Liver (tissue), 10 donors: ENCODE measurements at places on chromosomes 7 and 10. TPM values are rescaled to one million over a fixed set of nuclear protein-coding genes. Genes with fewer than 3 reads are reported as not detected.
A peak's percentile ranks its signal among the peaks of the same experiment; 100 is the strongest.

DNA sequence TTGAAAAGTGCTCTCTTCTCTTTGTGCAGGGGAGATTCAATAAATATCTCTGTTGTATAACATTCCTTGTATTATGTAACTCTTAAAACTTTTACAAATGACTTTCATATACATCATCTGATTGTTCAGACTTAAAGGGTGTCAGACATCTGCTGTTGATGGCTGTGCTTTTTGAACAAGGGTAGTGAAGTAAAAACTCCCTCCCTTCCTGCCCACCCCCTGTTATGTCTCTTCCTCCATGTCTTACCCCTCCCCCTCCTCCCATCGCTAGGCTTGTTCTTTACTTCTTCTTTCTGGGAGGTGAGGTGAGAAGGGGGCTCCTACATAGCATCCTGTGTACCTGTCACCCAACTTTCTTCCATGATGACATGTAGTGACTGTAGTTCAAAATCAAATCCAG, 23.4 kb upstream of the ABCB4 start:
- DNase-seq = no peak

DNA sequence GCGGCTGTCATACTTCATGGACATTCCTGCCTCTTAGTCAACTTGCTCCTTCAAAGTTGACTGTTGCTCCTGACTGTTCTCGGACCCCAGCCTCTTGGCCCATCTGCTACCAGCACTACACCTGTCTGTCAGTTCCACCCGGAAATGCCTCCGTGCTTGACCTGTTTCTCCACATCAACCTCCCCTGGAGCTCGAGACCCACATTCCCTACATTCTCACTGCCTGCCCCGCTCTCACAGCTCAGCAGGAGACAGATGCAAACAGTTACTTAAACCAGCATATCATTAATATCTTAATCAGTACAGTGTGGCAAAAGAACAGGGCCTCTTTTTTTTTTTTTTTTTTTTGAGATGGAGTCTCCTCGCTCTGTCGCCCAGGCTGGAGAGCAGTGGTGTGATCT, 174.3 kb downstream of the NRP1 start:
- DNase-seq = no peak

DNA sequence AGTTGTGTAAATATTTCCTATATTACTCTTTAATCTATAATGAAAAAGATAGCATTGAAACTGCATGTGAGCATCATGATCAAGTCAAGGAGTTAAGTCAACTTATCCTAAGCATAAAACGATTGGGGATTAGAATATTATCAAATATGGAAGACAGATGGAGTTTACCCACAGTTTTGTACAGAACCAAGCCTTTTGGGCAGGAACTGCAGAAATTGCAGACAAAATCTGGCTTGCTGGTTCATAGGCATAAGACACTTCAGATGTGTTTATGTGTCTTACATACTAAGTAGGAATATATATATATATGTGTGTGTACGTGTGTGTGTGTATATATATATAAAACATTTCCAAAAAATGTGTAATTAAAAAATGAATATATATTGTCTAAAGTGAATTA, 375.4 kb upstream of the TPK1 start:
- DNase-seq = no peak

DNA sequence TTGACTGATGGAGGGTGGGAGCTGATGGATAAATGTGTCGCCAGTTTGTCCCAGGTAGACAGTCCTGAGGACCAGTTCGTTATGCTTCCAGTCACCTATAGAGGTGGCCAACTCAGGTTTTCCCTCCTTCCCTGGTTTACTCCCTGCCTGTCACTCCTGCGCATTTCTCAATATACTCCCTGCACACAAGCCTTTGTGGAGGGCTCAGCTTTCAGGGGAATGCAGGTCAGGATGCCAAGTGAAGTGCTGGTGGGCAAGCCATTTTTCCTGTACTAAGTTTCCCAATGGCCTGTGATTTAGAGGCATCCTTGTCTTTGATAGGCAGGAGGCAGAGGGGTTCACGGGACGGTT, 473.5 kb upstream of the ZMIZ1 start:
- DNase-seq = no peak

GRCh38 chr10:76868098-76868977, 769.3 kb downstream of the KCNMA1 start:
- no peak for DNase-seq

- no peak for DNase-seq
Observed at GRCh38 chr10:124012991-124013390, 80.4 kb downstream of the CHST15 start.

- no peak for DNase-seq
Observed at GRCh38 chr10:14667781-14668180, 106.9 kb downstream of the FAM107B start.

GRCh38 chr10:65231148-65231547, 1694.7 kb upstream of the LRRTM3 start:
- no peak for DNase-seq

GRCh38 chr7:157599491-157599890, 262.7 kb downstream of the DNAJB6 start:
- no peak for DNase-seq

DNA sequence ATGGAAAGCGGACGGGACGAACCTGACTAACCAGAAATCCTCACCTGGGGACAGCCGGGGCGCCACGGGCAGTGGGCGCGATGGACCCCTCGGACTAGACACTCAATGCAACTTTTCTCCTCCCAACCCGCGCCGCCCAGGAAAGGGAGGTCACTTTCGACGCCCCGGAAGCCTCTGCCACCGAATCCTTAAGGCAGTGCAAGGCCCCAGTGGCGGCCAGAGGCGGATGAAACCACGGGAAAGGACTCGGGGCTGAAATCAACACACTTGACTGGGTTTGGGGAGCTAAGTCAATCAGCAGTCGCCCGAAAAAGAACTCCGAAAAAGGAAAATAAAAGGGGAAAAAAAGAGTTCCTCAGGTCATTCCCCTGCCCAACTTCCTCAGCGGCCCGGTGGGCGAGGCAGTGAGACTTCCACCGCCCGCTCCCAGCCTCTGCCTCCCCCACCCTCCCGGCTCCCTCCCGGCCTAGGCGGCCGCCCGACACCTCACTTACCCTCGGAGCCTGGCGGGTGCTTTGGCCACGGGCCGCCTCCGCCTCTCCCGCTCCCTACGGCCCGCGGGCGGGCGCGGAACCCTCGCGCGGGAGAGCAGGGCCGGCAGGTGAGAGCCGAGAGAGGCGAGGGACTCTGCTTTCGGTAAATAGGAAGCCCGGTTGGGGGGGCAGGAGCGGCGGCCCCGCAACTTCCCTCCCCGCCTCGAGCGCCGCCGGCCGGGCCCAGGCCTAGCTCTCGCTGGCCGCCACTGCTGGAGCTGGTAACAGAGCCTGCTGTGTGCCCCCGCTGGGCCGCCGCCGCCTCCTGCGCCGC, 518 bp downstream of the WAPL start:
- DNase-seq = peak; percentile 63

DNA sequence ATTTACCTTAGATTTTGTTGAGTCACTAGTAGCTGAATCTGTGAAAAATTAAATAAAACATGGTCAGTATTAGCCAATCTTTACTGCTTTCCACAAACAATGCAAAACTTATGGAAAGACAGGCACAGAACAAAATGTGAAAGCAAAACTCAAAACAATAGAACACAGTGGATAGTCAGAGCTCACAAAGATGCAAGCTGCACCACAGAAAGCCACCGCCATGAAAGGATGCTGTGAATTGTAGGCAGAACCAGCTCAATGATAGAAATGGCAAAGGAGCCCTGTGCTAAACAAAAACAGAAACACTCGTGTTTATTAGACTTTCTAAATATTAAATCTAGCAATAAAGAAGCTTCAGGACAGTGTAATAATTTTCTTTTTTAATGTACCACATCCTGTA, 134.4 kb downstream of the ARHGAP21 start:
- DNase-seq = no peak

- DNase-seq = no peak
Observed at GRCh38 chr10:89392974-89393373, 551 bp downstream of the IFIT1 start.

DNA sequence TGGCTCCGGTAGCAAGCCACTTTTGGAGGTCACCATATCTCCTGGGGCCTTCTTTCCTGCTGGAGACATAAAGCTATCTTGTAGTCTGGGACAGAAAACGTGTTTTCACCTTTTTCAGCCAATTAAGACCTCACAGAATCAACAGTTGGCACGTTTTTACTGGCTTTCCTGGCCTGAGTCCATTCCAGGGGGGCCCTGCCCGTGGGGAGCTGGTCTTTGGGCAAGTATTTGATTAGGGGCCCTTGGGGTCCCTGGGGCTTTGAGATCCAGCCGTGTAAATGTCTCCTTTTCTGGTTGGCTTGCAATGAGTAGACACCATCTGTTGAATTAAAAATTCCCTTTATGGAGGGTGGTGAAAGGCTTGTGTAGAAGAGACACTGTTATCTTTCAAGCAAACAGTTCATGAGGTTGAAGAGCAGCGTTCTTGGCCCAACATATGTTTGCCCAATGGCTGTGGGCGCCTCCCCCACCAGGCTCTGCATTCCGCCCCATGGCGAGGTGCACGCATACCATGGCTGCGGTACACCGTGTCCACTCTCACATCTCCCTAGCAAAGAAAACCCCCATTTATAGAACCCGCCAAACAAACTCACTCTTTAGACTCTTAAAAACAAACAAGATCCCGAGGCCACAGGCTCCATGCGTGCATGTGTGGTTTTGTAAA, 593.2 kb downstream of the LRMDA start:
- DNase-seq = no peak

GRCh38 chr10:79047584-79047874, 21.2 kb upstream of the ZMIZ1 start:
- DNase-seq = no peak

DNA sequence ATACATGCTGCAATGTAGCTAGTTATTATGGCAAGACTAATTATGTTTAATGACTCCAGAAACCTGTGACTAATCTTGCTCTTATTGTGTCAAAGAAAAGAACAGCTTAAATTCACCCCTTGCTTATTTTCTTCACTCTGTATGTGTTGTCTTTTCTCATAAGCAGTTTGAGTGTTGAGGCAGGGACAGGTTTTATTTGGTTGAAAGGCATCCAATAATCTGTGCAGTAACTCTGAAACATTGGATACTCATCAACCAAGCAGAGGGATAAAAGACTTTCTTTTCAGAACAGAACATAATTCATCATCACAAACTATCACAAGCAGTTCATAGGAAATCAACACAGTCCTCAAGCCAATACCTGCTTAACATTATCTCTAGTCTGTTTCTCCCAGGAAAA, 797.6 kb upstream of the MBL2 start:
- DNase-seq = no peak

GRCh38 chr7:36621396-36621795, 102.9 kb downstream of the AOAH start:
- DNase-seq = no peak

GRCh38 chr10:93498166-93498565, 1.8 kb downstream of the CEP55 start:
- DNase-seq = no peak

- no peak for DNase-seq
Observed at GRCh38 chr10:43955002-43955596, 306.4 kb upstream of the ZNF32 start.

DNA sequence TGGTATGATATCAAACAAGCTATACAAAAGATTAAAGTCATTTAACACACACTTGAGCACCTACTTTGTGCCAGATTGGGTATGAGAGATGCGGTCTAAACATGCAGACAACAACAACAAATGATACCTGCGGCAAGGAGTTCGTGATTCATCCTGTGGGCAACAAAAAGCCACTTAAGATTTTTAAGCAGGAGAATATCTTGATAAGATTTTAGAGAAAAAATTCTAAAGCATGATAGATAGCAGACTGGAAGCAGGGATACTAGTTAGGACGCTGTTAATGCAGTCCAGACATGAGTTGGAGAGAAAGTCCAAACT, 1.6 kb upstream of the KBTBD2 start:
- no peak for DNase-seq

Gene LIPN
- total RNA-seq = 0.09 TPM

Gene NPY4R2
- not detected for total RNA-seq

Gene RHOBTB1
- total RNA-seq = 6.6 TPM

Gene FXYD4
- total RNA-seq = not detected

Gene MMD2
- not detected for total RNA-seq

Gene FAM3C
- total RNA-seq = 24.3 TPM
